ENCODE measurements at places on chromosomes 7 and 10.

GRCh38 chr7:20776942-20777341, 9.7 kb downstream of the SP8 start:
- DNase-seq, result no peak

GRCh38 chr7:96497567-96497966, 175.7 kb upstream of the SLC25A13 start:
- DNase-seq, result no peak

DNA sequence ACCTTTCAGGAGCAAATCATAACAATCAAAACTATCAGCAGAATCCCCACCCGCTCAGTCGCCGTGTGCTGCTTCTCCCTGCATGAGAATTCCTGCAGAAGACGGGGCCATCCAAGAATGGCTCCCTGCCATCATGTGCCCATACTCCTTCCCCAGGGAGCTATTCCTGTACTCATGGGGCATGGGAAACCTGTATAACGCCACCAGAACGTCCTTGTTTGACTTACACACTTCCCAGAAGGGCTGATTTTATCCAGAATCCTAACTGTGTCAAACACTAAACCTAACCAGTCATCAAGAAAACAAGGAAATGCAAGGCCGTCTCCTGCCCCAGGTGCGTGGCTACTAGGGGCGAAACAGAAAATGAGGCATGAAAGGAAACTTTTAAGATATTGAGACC, 16.0 kb downstream of the DIP2C start:
- no peak for DNase-seq

- no peak for DNase-seq
These were observed 1.2 kb downstream of the WEE2 start for GRCh38 chr7:141709318-141709717.

DNA sequence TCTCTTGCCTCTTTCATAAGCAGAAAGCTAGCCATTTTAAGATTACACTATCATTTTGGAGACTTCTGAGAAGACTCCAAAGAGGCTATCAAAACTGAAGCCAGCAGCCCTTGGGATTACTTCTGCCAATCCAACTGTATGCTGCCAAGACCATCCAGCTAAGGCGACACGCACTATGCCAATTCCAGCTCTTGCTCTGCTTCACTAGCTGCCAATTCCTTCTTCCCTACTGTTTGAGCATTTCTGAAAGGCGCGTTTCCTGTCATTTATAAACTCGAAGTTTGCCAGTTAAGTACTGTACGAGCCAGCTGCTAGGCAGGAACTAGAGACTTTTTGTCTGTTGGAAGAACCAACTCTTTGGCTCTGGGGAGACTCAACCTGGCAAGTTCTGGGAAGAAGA, 36.5 kb downstream of the MALSU1 start:
- no peak for DNase-seq

All from naive thymus-derived CD8-positive, alpha-beta T cell (primary cell).